ENCODE measurements at places on chromosomes 6 and 20.

DNA sequence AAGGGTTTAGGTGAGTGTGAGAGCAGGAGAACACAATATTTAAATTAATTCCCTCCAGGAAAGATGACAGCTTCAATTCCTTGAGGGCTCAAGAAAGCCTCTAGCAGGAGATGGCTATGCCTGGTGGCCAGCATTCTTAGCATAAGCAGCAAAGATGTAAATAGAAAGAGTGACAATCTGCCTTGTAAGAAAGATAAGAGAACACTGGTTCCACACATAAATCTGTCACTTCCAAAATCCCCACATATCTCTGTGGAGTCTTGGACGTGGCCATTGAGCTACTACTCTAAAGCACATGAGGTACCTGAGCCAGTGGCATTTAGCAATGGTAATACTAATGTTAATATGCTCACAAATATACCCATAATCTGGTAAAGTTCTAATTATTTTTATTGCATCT is 29.2 kb downstream of the DEFB114 start:
- no peak for DNase-seq

DNA sequence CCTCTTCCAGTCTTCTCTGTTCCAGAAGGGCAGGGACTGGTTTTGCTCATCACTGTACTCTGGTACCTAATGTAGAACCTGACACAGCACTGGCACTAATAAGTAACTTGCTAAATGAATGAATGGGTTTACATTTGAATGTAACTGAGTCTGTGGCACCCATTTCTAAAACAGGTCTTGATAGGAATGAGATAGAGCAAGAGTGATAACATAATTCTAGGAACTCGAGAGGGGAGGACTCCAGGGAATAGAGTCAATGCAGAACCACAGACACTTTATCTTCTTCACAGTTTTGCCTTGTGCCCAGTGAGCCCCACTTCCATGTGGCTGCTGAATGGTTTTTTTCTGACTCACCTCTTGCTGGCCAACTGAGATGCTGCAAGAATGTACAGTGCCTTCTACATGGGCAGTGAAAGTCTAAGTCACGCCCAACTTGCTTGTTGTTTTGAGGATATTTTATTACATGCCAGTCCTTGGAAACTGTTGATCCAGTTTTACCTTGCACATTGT is 61.1 kb downstream of the TBC1D7 start:
- no peak for DNase-seq

GRCh38 chr6:44696686-44697085 is 309.2 kb downstream of the CDC5L start:
- no peak for DNase-seq

- no peak for DNase-seq
Observed at GRCh38 chr6:33965766-33966165, 162.0 kb upstream of the MLN start.

- DNase-seq: no peak
Observed at GRCh38 chr20:49697071-49697470, 16.6 kb downstream of the B4GALT5 start.

GRCh38 chr6:32128751-32129296 is 778 bp upstream of the ATF6B start:
- no peak for DNase-seq

- no peak for DNase-seq
Observed at GRCh38 chr6:3379482-3380060, 77.3 kb downstream of the SLC22A23 start.

DNA sequence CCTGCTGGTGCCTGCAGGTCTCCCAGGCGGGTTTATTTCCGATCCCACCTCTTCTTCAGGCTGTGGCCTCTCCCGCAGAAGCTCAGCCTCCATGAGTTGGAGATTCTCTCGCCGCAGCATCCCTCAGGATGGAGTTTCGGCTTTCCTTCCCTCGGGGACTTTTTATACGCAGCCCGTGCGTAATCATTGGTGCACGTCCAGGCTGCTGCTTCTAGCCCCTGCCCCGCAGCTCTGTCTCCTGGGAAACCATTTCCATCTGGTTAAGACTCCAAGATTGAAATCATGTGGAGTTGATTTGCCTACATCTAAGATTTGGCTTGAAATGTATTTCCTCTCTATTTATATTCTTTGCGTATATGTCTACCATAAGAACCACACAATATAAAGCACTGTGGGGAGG is 46.7 kb upstream of the CARMIL1 start:
- DNase-seq: no peak

- DNase-seq: no peak
Observed at GRCh38 chr6:71012866-71013469, 56.1 kb upstream of the B3GAT2 start.

DNA sequence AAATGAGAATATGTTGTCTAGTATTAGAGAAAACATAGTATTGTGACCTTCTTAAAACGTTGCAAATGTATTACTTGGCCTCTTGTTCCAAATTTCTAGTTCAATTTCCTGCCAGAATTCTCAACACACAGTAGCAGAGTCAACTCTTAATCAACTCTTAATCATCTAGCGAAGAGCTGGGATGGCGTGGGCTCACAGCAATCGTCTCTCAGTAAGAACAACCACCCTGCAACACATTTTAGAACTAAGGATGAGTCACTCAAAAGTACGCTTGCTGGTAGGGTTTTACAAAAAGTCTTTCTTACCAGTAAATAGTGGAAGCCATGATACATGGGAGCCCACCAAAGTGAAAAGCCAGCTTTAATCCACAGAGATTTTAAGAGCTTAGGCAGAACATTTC is 24.6 kb downstream of the GPR6 start:
- DNase-seq: no peak

DNA sequence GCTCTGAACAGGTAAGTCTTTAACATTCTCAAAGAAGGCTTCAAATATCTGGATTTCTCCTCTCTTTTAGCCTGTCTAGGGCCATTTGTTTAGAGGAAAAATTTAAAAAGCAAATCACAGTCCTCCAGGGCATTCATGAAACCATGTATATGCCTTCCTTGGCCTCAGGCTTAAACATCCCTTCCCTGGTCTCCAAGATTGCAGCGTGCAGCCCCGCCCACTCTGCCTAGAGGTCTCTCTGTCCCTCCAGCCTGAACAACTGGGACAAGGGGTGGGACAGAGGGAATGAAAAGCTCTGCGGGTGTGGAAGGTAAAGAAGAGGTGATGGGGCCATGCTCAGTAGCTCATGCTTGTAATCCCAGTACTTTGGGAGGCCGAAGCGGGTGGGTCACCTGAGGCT is 9.8 kb upstream of the CBFA2T2 start:
- no peak for DNase-seq

GRCh38 chr20:56566621-56567020 is 33.6 kb downstream of the FAM209B start:
- DNase-seq: no peak

DNA sequence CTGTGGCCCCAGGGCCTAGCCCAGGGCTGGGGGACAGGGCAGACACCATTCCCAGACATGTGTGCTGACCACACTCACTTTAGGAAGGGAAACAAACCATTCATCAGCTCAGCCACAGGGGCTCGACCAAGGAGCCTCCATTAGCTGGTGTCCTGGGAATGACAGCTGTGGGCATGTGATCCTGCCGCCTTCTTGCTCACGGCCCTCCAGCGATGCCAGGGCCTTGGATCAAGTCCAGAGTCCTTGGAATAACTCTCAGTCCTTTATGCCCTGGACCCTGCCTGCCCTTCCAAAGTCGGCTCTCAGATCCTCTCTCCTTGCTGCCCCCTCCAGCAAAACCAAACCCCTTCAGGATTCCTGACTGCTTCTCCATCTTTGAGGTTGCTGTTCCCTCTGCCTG is 165.0 kb upstream of the RNF24 start:
- DNase-seq: no peak

DNA sequence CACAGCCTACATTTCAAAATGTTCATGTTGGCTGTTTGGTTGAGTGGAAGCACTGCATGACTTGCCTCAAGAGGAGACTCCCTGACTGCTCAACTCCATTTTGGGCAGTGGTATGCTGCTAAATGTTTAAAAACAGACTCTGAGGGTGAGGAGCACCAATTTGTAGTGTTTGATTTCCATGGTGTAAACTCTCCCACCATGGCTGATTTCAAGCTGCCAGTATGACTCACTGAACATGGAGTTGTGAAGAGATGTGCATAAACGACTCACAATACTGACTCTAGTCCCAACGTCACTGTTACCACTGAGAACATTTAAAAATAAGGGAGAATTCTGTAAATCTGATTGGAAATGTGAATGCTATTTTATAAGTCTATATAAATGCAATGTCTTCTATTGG is 70.4 kb downstream of the BACH2 start:
- DNase-seq: no peak

GRCh38 chr6:85449388-85449817 is 480 bp upstream of the NT5E start:
- no peak for DNase-seq
